H9 (cell line): ENCODE measurements at places on chromosomes 6 and 20.

DNA sequence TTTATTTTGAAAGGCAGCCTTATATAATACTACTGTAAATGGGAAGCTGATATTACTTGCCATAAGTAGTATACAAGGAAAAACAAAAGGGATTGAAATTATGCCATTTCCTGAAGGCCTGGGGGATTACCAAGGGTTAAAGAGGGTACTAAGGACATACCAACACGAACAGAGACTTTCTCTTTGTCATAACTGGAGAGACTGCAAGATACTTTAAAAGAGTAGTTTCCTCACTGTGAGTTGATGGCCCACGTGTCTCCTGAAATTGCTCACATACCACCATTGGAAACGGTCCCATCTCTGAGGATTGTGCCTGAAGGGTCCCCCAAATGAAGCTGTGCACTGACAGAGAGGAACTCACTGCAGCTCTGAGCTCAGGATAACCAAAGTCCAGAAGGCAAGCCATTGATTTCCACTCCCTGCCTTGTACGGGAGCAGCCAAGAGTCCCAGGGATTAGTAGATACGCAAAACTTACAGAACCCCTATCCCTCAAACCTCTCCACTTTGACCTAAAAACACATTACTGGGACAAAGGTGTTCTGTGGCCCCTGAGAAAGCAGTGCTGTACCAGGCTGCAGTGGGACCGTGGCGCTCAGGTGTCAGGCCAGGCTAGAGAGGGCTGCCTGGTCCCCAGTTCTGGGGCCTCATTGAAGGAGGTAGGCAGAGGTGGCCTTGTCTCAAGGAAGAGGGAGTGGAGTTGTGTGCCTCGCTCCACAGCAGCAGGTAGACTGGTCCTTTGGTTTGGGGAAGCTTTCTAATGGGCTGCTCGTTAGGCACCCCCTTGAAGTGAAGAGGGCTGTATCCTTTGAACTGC lies 15.2 kb downstream of the PSMG4 start:
- no peak for DNase-seq
- no peak overlapping the region for H3K4me3 ChIP-seq
- no peaks in the 10 kb centered on the region for H3K27me3 ChIP-seq
- H3K27ac ChIP-seq = no peak overlapping the region
- no peaks in the 10 kb centered on the region for H3K4me1 ChIP-seq

DNA sequence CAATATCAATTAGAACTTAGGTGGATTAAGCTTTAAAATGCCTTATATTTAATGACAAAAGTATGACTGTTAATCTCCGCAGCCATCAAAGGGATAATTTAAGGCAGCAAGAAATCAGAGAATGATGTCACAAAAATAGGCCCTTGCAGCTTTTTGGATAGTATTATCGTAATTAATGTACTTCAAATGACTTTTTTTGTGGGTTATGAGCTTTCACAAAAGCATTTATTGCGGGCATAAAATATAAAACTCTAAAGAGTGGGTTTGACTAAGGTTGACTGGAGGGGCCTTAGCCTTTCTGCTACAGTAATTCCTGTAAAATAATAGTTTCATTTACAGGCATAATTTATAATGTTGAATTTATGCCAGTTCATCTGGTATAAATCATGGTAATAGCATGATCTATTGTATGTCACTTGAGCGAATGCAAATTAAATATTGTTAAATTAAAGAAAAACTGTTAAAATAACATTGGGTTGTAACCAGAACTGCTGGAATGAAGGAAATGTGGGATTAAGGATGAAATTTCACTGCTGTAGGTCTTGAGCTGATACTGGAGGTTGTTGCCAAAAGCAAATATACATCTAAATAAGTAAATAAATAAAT lies 78.5 kb upstream of the ZFP64 start:
- no peak overlapping the region for H3K4me3 ChIP-seq
- no peaks in the 10 kb centered on the region for H3K27me3 ChIP-seq
- no peak for DNase-seq
- H3K36me3 ChIP-seq = no peaks in the 10 kb centered on the region
- no peaks in the 10 kb centered on the region for H3K4me1 ChIP-seq
- no peak overlapping the region for H3K27ac ChIP-seq

DNA sequence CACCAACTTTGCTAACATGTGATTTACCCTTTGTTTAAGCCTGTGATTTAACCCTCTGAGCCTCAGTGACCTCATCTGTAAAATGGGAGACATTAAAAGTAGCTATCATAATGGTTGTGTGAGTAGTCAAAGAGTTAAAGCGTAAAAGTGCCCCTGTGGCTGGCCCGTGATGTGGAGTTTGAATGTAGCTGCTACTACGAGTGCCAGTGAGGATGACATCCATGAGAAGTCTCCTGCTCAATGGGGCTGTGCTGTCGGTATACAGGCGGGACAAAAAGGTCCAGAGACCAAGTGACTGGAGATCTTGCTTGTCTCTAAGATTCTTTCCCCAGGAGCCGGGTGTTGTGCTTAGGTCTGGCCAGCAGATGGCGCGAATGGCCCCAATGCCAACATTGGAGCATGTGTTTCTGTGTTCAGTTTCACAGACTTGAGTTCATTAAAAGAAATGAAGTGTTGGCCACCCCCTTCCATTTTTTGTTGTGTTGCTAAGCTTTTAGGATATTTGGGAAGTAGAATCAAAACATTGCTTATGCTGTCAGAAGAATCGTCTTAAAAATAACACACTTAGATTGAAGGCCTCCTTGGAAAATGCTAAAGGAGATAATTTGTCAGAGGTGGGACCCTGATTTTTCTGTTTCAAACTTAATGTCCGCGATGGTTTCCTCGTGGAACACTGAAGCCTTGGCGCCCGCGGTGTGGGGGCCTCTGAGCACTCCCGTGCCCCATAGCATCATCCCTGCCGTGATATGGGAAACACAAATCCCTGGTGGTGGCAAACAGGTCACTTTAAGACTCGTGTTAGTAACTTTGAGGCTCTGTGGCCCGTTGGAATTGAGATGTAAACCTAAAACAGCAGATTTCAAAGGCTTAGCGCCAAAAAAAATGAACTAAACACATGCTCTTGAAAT lies 9.3 kb upstream of the RBM38 start:
- no peak overlapping the region for H3K27ac ChIP-seq
- H3K4me3 ChIP-seq = no peak overlapping the region
- H3K27me3 ChIP-seq = no peaks in the 10 kb centered on the region
- no peaks in the 10 kb centered on the region for H3K4me1 ChIP-seq
- peaks cover 6% of the 10 kb centered on the region; the same call in 2 of the 3 replicates for H3K36me3 ChIP-seq
- DNase-seq = peak; percentile 79

DNA sequence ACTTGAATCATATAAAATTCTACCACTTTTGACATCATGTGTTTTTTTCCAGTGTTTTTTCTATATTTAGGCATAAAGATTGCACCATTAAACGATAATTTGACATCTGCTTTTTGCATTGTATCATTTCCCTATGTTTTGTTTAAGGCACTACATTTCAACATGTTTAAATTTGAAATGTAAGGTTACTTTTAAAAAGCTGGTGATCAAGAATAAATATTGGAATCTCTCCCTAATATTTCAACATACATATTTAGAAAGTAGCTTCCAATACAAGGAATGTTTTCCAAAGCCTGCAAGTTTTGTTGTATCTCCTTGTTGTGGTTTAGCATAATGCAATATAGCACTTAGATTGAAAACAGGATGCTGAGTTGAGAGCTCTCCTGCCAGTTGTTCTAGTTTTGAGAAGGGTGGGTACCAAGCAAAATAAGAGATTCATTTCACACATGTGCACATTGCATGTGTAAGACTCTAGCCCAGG lies 76.5 kb downstream of the SYNJ2 start:
- H3K4me3 ChIP-seq = no peak overlapping the region
- no peaks in the 10 kb centered on the region for H3K27me3 ChIP-seq
- no peak overlapping the region for H3K27ac ChIP-seq
- peaks cover 7% of the 10 kb centered on the region; the same call in 1 of the 2 replicates for H3K36me3 ChIP-seq
- no peaks in the 10 kb centered on the region for H3K4me1 ChIP-seq

DNA sequence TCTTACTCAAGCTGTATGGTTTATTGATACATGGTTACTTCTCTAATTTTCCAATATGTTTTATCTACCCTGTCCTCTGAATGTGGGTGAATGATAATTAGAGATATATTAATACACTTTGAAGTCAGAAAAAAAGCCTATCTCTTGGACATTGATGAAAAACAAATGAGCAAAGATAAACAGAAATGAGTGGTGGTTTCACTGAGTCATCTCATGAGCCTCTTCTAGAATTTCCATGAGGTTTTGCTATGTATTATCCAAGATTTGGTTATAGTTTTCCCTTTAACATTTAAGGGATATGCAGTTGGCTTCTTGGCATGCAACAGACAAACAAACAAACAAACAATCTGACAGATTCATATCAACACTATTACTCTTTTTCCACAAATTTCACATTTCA lies 586.8 kb downstream of the RFPL4B start:
- H3K4me1 ChIP-seq = peaks cover 2% of the 10 kb centered on the region; the same call in 1 of the 2 replicates
- no peak overlapping the region for H3K27ac ChIP-seq
- H3K4me3 ChIP-seq = no peak overlapping the region
- DNase-seq = no peak
- H3K36me3 ChIP-seq = no peaks in the 10 kb centered on the region

GRCh38 chr6:33320315-33321181 lies 3.0 kb upstream of the ZBTB22 start:
- H3K36me3 ChIP-seq = peaks cover 42% of the 10 kb centered on the region
- H3K27me3 ChIP-seq = no peaks in the 10 kb centered on the region
- peak; percentile 62 for DNase-seq
- H3K4me3 ChIP-seq = peak overlapping the region; percentile 95
- H3K4me1 ChIP-seq = peaks cover 9% of the 10 kb centered on the region; the same call in 1 of the 2 replicates

DNA sequence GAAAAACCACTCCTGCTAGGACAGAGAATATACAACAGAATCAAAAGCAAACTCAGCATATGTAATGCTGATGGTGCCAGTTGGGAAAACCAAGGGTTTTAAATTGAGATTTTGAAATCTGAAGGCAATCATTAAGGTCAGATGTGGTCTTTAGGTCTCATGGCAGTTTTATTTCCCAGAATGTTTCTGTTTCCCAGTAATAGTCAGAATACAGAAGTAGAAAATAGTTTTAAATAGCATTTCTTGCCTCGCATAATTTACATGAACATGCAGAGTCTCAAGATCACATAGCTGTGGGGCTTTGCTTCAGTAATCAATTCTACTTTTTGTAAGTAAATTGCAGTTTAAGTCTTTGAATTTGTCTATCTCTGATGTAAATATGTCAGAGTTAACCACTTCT lies 58.1 kb downstream of the RNF144B start:
- no peak for DNase-seq
- H3K36me3 ChIP-seq = no peaks in the 10 kb centered on the region
- H3K27ac ChIP-seq = no peak overlapping the region
- H3K4me3 ChIP-seq = no peak overlapping the region
- no peaks in the 10 kb centered on the region for H3K4me1 ChIP-seq

GRCh38 chr20:53621482-53622246 lies 28.0 kb upstream of the ZNF217 start:
- H3K27ac ChIP-seq = peak overlapping the region; percentile 32
- no peaks in the 10 kb centered on the region for H3K27me3 ChIP-seq
- H3K4me3 ChIP-seq = no peak overlapping the region
- peaks cover 8% of the 10 kb centered on the region; the same call in 1 of the 2 replicates for H3K4me1 ChIP-seq

DNA sequence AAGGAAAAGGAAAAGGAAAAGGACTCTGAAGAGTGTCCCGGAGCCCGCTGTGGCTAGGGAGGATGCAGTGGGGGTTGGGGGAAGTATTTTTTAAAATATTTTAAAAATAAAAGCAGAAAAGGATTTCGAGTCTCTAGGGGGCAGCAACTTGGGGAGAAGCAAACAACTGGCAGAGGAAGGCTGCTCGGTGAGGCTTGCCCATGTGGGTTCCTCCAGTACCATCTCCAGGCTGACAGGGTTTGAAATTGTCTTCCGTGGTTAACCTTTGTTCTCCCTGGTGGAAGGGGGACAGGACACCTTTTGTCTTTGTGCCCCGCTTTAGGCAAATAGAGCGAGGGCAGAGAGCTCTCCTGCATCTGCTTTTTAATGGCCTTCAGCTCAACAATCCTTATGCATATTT lies 60.4 kb upstream of the SNX9 start:
- H3K27ac ChIP-seq = peak overlapping the region; percentile 75
- no peaks in the 10 kb centered on the region for H3K36me3 ChIP-seq
- H3K4me1 ChIP-seq = peaks cover 16% of the 10 kb centered on the region
- H3K27me3 ChIP-seq = no peaks in the 10 kb centered on the region
- DNase-seq = peak; percentile 53
